Tibial nerve (tissue), 4 donors: ENCODE measurements at places on chromosomes 4 and X.

DNA sequence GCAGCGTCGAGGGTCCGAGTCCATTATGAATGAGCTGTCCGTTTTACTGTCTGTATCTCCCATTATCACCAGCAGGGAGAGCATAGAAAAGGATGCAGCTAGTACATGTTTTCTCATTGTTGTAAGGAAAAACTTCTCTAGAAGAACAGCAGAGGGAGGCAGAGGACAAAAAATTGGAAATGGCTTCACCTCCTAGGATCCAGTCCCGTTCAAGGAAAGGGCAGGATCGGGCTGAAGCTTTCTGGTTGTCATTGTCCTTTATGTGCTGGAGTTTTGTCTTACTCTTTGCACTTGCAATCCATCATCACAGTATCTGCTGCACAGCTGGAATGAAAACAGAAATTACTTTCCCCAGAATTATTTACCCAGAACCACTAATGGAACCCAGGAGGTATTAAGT is 14.7 kb downstream of the NDP start:
- H3K4me3 ChIP-seq = no peak overlapping the region
- no peaks in the 10 kb centered on the region for H3K27me3 ChIP-seq
- H3K36me3 ChIP-seq = no peaks in the 10 kb centered on the region
- no peaks in the 10 kb centered on the region for H3K4me1 ChIP-seq
- DNase-seq = peak; percentile 11

GRCh38 chrX:40617566-40617965 is 5.7 kb upstream of the MPC1L start:
- no peaks in the 10 kb centered on the region for H3K4me1 ChIP-seq
- no peak overlapping the region for H3K4me3 ChIP-seq
- H3K27ac ChIP-seq = no peak overlapping the region
- no peaks in the 10 kb centered on the region for H3K27me3 ChIP-seq
- DNase-seq = no peak

GRCh38 chrX:13080128-13080795 is 35.8 kb upstream of the FAM9C start:
- H3K27ac ChIP-seq = peak overlapping the region; percentile 90
- H3K4me1 ChIP-seq = no peaks in the 10 kb centered on the region
- DNase-seq = no peak
- H3K27me3 ChIP-seq = no peaks in the 10 kb centered on the region
- H3K4me3 ChIP-seq = no peak overlapping the region

DNA sequence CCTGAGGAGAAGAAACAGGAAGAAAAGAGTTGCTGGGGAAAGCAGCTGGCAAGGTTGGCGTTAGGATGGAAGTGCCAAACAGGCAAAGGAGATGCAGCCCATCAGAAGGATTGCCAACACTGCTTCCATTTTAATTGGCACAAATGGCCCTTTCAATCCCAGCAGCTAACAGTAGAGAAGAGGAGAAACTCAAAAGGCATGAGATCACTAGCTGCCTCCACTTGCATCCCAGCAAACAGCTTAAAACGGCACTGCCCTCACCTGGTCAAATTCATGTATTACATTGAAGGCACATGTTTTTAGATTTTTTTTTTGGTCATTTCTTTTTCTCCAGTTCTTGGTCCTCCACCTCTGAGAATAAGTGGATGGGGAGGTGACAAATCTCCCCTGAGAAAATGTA is 14.9 kb upstream of the LOC101059915 start:
- H3K27me3 ChIP-seq = no peaks in the 10 kb centered on the region
- H3K4me3 ChIP-seq = no peak overlapping the region
- no peaks in the 10 kb centered on the region for H3K4me1 ChIP-seq
- no peaks in the 10 kb centered on the region for H3K36me3 ChIP-seq
- DNase-seq = no peak

DNA sequence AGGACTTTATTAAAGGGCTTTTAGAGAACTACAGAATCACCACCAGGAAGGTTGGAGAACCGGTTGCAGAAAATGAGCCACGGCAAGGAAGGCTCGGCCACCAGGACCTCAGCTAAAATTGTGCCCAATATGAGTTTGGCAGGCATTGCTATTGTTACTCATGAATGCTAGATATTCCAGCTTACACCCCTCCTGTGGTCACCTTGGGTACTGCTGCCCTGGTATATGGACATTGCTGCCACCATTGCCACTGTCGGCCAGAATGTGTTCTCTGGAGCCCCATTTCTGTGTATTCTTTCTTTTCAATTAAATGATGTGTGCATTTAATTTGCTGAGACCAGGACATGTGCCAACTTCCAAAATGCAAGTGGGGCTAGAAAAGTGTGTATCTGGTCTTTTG is 626.7 kb upstream of the BOD1L1 start:
- H3K4me1 ChIP-seq = no peaks in the 10 kb centered on the region
- no peak overlapping the region for H3K27ac ChIP-seq
- H3K4me3 ChIP-seq = no peak overlapping the region

- peaks cover 57% of the 10 kb centered on the region for H3K27me3 ChIP-seq
- H3K27ac ChIP-seq = no peak within 1 kb of the TSS
- no peak within 1 kb of the TSS for H3K4me3 ChIP-seq
- DNase-seq = no peak
- H3K36me3 ChIP-seq = no peaks in the 10 kb centered on the region
- peaks cover 9% of the 10 kb centered on the region for H3K4me1 ChIP-seq
Measured at GRCh38 chr4:140497747-140498636, at the start of gene MGAT4D. MGAT4D (minus strand) TSS chr4:140498293; CDS start chr4:140498222, 71 bp downstream.

GRCh38 chr4:100823066-100823992 is 305.5 kb upstream of the EMCN start:
- H3K27me3 ChIP-seq = no peaks in the 10 kb centered on the region
- H3K4me3 ChIP-seq = no peak overlapping the region
- H3K27ac ChIP-seq = no peak overlapping the region
- DNase-seq = no peak

- DNase-seq = no peak
- no peaks in the 10 kb centered on the region for H3K4me1 ChIP-seq
- no peak overlapping the region for H3K27ac ChIP-seq
- no peak overlapping the region for H3K4me3 ChIP-seq
- no peaks in the 10 kb centered on the region for H3K27me3 ChIP-seq
Measured at GRCh38 chr4:108426493-108426892, 193.9 kb upstream of the RPL34 start.

GRCh38 chr4:53101191-53101581 is 239.1 kb downstream of the RASL11B start:
- no peaks in the 10 kb centered on the region for H3K27me3 ChIP-seq
- no peak overlapping the region for H3K4me3 ChIP-seq
- DNase-seq = no peak
- peaks cover 5% of the 10 kb centered on the region for H3K36me3 ChIP-seq
- no peaks in the 10 kb centered on the region for H3K4me1 ChIP-seq

- H3K4me1 ChIP-seq = no peaks in the 10 kb centered on the region
- H3K27ac ChIP-seq = no peak overlapping the region
- H3K36me3 ChIP-seq = no peaks in the 10 kb centered on the region
- no peaks in the 10 kb centered on the region for H3K27me3 ChIP-seq
Measured at GRCh38 chr4:40453912-40454311, 118.8 kb downstream of the CHRNA9 start.

- H3K36me3 ChIP-seq = no peaks in the 10 kb centered on the region
- no peak overlapping the region for H3K27ac ChIP-seq
- H3K4me1 ChIP-seq = no peaks in the 10 kb centered on the region
Measured at GRCh38 chrX:103101299-103102042, 8.5 kb upstream of the NXF3 start.

DNA sequence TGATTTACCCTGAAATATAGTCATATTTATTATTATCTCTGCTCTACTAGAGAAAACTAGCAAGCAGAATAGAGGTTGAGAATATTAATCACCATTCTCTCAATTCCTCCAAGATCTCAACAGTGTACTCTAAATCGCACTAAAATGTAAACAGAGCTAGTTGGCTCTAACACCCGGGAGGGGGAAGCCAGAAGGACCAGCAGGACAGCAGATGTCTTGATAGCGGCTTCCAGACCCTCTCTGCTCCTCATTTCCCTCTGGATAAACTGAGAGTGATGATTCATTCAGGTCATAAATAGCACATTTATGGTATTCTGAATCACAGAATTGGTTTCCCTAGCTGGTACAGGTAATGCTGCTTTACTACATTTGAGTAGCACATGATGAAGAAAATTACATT is 82.5 kb downstream of the TBC1D9 start:
- no peak for DNase-seq
- H3K27me3 ChIP-seq = no peaks in the 10 kb centered on the region

DNA sequence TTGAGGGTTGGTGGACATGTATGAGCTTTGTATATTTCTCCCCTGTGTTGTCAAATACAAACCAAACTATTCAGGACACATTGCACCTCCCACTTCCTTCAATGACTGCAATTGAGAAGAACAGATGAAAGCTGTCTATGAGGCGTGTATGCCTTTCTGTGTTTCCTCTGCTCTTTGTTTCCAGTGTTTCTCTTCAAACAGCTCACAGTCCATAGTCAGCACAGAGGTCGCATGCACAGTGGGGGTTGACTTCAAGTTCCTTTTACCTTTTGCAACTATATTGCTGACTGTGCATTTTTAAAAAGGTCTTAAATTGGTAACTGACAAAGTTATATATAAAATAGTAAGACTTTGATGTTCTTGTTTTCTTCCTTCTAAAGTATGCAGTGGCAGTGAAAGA is 957.8 kb downstream of the C4orf33 start:
- no peak for DNase-seq
- H3K4me1 ChIP-seq = no peaks in the 10 kb centered on the region
- H3K36me3 ChIP-seq = no peaks in the 10 kb centered on the region
- H3K27ac ChIP-seq = no peak overlapping the region

- no peaks in the 10 kb centered on the region for H3K36me3 ChIP-seq
- no peak overlapping the region for H3K4me3 ChIP-seq
- no peak overlapping the region for H3K27ac ChIP-seq
Measured at GRCh38 chr4:8188085-8188484, 11.0 kb upstream of the SH3TC1 start.

DNA sequence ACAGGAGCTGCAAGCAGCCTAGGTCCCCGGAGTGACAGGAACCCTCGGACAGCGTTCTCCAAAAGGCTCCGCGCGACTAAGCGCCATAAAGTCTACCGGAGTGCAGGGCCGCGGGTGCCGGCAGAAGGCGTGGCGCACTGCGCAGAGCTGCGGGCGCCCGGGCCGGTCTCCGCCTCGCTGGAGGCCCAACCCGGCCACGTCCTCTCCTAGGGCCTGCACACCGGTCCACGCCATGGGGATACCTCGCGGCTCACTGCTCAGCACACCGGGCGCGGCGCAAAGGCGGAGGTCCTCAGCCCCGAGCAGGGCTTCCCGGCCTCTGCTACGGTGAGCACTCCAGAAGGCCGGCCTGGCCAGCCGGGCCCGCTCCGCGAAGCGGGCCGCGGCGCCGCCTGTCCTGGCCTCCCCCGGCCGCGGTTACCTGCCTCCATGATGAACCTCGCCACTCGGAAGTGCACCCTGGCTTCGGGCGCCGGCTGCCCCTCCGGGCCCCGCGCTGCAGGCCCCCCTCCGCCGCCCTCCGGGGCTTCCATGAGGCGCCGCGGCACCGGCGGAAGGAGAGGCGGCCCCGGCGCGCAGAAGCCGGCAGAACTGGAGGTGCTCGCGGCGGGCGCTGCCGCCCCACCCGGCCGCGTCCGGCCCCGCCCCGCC is at the start of gene CCNQ:
Gene CCNQ, minus strand, starts transcription at position 599 of the 651 bp plus-strand sequence. Its CDS starts 66 bp downstream, at position 533.
- peaks cover 19% of the 10 kb centered on the region for H3K36me3 ChIP-seq
- DNase-seq = no peak
- H3K4me1 ChIP-seq = peaks cover 3% of the 10 kb centered on the region
- no peaks in the 10 kb centered on the region for H3K27me3 ChIP-seq
- peak within 1 kb of the TSS; percentile 37 for H3K27ac ChIP-seq

GRCh38 chr4:109990261-109991257 is 77.9 kb downstream of the EGF start:
- H3K36me3 ChIP-seq = no peaks in the 10 kb centered on the region
- peaks cover 4% of the 10 kb centered on the region for H3K27me3 ChIP-seq
- DNase-seq = no peak
- H3K27ac ChIP-seq = no peak overlapping the region
- H3K4me3 ChIP-seq = no peak overlapping the region

DNA sequence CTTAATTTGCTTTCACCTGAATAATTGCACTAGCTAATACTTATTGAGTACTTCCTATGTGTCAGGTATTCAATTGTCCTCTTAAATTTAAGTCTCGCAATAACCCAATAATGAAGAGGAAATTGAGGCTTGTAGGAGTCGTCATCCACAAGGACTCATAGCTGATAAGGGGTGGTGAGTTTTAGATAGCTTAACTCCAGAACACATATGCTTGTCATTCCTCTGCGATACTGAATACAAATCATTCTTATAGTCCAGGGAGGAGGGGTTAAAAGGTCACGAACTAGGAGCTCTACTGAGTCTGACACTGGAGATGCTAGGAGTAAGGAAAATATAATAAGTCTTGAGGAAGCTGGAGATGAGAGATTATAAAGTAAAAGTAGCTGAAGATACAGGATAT is 1.4 kb upstream of the PACRGL start:
- H3K4me3 ChIP-seq = no peak overlapping the region
- peaks cover 17% of the 10 kb centered on the region for H3K4me1 ChIP-seq
- no peaks in the 10 kb centered on the region for H3K27me3 ChIP-seq
- no peaks in the 10 kb centered on the region for H3K36me3 ChIP-seq
- no peak overlapping the region for H3K27ac ChIP-seq
- no peak for DNase-seq

- DNase-seq = no peak
- no peak overlapping the region for H3K4me3 ChIP-seq
- peaks cover 2% of the 10 kb centered on the region for H3K36me3 ChIP-seq
- no peak overlapping the region for H3K27ac ChIP-seq
Measured at GRCh38 chrX:49237060-49237459, 1.8 kb downstream of the CCDC22 start.

- H3K27ac ChIP-seq = no peak overlapping the region
- no peaks in the 10 kb centered on the region for H3K36me3 ChIP-seq
- H3K4me1 ChIP-seq = no peaks in the 10 kb centered on the region
Measured at GRCh38 chr4:15891312-15891711, 47.2 kb downstream of the FGFBP1 start.

- no peaks in the 10 kb centered on the region for H3K36me3 ChIP-seq
- no peak for DNase-seq
Measured at GRCh38 chr4:113534711-113535110, 226.8 kb downstream of the CAMK2D start.

- H3K36me3 ChIP-seq = no peaks in the 10 kb centered on the region
- H3K4me3 ChIP-seq = no peak overlapping the region
- no peak overlapping the region for H3K27ac ChIP-seq
- no peak for DNase-seq
- no peaks in the 10 kb centered on the region for H3K4me1 ChIP-seq
- no peaks in the 10 kb centered on the region for H3K27me3 ChIP-seq
Measured at GRCh38 chrX:21382715-21383114, 8.5 kb downstream of the CNKSR2 start.

- DNase-seq = no peak
- no peak overlapping the region for H3K27ac ChIP-seq
- no peaks in the 10 kb centered on the region for H3K4me1 ChIP-seq
- no peak overlapping the region for H3K4me3 ChIP-seq
- no peaks in the 10 kb centered on the region for H3K27me3 ChIP-seq
Measured at GRCh38 chrX:82677286-82677685, 830.8 kb upstream of the POU3F4 start.

DNA sequence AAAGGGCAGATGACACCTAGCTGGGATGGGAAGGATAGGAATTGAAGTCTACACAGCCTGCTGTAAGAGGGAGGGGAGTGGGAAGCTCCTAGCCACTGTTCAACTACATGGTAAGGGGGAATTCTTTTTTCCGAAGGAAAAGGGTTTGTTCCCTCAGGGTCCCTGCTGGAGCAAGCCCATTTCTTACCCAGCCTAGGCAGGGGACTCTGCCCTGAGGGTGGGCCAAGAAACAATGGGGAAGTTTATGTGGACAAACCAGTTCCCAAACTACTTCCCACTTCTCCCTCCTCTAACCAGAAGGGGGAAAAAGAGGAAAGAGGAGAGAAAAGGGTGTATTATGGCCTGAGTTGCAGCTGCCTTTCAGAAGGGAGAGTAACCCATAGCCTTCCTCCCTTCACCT is 13.5 kb upstream of the VSIG4 start:
- H3K27me3 ChIP-seq = no peaks in the 10 kb centered on the region
- no peaks in the 10 kb centered on the region for H3K36me3 ChIP-seq
- no peak overlapping the region for H3K4me3 ChIP-seq
- DNase-seq = no peak
